ENCODE measurements at places on chromosomes 4 and X.
A peak's percentile ranks its signal among the peaks of the same experiment; 100 is the strongest.

- no peak for DNase-seq
Measured at GRCh38 chr4:8915201-8916200, 43.9 kb upstream of the HMX1 start.

DNA sequence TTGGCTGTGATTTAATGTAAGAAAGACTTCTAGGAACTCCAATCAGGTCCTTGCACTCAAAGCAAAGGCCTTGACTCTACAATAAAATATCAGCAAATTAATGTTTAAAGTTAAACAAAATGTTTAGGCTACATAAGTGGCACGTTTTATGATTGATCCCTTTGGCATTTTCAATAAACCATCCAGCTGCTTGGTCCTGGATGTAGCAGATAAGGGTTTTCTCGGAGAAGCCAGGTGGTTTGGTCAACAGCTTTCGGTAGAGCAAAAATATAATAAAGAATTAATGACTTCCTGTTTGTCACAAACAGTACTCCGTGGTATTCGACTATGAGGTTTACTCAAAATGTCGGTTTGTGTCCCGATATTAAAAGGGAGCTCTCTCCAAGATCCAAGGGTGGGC, 95.8 kb downstream of the GEMIN8 start:
- no peak for DNase-seq

- DNase-seq, result no peak
Measured at GRCh38 chr4:48681856-48682255, 98.2 kb downstream of the FRYL start.

DNA sequence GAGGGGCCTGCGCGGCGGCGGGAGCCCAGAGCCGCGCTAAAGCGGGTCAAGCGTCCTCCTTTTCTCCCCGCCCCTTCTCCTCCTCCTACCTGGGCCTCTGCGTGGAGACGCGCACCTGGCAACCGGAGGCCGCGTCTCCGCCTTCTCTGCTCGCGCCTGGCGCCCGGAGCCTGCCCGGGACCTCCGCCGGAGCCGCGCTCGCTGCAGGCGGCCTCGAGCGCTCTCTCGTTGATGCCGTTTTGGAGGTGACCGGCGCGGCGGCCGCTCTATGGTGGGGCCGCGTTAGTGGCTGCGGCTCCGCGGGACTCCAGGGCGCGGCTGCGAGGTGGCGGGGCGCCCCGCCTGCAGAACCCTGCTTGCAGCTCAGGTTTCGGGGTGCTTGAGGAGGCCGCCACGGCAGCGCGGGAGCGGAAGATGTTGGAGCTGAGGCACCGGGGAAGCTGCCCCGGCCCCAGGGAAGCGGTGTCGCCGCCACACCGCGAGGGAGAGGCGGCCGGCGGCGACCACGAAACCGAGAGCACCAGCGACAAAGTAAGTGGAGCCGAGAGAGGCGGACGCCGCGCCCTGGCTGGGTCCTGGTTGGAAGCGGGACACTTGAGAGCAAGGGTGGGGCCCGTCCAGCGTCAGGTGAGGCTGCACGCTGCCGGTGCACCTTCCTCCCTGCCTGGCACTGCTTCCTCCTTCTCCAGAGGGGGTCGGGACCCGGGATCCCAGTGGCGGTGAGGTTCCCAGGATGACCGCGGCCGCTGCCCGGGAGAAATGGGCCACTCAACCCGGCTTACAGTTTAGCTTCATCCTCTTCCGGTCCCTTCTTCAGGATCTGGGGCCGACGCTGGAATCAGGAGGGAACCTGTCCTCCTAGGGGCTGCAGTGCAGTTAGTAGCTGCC, at the start of gene CDS1:
Gene CDS1, plus strand, starts transcription at position 140 of the 888 bp plus-strand sequence. Its CDS starts 275 bp downstream, at position 415.
- no peak for DNase-seq

DNA sequence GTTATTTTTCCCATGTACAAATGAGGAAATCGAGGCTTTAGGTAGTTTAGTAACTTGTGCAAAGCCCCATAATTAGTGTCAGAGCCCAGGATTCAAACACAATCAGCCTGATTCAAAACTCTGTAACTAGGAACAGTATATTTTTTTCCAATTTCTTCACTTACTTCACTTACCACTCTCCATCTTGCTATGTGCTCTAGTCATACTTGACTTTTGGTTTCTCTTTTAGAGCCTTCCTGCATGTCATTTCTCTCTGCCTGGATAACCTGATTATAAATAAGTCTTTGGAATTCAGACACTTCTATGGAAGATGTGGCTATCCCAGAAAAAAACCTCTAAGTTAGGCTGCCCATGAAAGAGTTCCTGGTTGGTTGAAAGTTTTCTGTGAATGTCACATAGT, 22.2 kb downstream of the SATL1 start:
- no peak for DNase-seq

- DNase-seq, result no peak
Measured at GRCh38 chr4:48635310-48635709, 144.8 kb downstream of the FRYL start.

- no peak for DNase-seq
Measured at GRCh38 chrX:129461801-129462456, 61.4 kb downstream of the SMARCA1 start.

DNA sequence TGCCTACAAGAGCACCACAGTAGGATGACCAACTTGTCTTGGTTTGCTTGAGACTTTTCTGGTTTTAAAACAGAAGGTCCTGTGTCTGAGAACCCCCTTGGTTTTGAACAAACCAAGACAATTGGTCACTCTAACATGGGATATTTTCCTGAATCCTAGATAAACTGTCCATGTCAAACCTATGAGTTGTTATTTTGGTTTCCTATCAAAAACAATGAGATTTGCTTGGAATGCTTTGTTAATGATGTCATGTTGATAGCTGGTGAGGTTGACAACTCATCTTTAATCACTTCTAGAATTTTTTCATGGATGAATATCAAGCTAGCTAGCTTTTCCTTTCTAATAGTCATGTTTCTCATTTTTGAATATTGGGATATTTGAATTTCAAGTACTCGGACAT, 518.3 kb upstream of the ARX start:
- DNase-seq, result no peak

DNA sequence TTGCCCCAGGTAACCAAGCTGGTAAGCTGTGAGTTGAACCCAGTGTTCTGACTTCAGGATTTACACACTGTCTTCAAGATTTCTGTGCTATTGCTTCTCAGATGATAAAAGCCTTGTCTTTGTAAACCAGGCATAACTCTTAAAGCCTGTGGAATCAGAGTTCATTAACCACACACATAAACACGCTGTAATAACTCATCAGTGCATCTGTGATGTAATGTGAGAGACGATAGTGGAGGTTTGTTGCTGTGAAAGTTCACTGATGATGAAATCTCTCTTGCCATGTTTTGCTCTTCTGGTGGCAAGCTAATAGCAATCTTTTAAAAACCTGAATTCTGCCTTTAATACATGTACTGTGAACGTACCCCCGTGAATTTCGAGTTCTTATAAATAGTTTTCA, 41.5 kb downstream of the CLCN4 start:
- DNase-seq, result no peak

DNA sequence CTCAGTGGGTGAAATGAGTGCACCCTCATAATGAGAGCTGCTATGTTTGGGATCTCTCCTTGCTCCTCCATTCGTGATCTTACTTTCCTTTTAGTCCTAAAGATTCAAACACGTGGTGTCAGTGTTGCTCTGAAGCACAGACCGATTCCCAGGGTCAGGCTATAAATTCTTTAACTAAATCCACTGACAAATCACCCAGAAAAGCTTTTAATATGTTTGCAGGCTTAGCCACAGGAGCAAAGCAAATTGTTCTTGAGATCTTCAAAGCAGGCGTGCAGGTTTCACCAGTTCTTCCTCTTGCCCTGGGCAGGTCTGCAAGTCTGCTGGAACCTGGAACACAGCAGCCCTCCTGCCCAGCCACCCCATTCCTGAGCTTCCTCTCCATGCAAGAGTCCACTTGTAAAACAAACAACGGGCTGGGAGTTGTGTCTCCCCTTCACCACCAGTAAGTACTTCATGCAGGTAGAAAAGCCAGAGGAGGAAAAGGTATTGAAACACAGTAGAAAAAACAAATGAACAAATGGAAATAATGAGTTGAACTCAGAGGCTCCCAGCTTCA, 70.1 kb upstream of the ENPP6 start:
- peak; percentile 48 for DNase-seq

- DNase-seq, result no peak
Measured at GRCh38 chrX:39161611-39162255, 360.5 kb downstream of the MID1IP1 start.

DNA sequence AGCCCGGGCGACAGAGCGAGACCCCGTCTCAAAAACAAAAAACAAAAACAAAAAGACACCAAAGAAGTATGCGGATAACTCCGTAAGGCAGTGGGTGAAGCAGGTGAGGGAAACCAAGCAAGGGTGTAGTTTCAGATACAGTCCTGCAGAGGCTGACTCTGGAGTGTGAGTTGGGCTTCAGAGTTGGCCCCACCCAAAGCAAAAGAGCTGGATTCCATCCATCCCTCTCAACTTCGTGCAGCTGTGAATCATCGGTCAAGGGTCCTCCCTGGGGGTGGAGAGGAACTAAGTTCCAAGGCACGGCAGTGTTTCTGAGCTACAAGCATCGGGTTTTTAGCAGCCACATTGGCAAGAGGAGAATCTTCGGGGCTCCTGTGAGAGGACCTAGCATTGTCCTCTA, 43.9 kb upstream of the FAM9A start:
- peak; percentile 10 for DNase-seq

GRCh38 chr4:150012851-150013360, 65.3 kb upstream of the DCLK2 start:
- no peak for DNase-seq

DNA sequence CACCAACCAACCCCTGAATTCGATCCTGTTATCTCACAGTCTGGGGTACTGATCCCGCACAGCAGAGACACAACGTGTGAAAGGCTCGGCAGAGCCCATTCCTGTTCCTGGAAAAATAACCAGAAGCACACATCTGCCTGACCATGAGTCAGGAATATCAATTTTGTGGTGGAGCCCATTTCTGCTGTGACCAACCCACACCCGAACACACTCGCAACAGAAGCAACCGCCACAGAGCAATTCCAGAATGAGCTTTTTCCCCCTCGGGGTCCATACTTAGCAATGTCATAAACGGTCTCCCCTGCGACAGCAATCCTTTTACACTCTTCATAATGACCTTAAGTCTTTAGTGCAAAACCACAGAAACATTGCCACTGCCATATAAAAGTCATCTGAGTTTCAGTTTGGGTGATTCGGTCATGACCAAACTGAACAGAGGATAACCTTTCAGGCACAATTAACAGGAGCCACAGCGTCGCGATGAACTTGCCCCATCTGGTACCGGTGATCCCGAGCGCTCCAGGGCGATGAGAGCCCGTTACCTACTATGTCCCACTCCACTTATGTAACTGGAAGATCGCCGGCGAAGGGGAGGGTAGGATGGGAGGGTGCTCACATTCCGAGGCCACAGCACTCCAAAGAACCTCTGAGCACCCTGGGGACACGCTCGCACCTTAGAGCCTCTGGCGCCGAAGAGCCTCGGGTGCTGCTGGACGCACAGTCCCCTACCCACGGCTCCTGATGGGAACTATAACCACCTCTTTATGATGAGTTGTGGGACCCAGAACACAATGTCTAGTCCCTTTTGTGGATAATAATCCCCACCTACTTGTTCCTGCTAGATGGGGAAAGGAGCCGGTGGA, 1.1 kb downstream of the MECP2 start:
- no peak for DNase-seq

GRCh38 chr4:180828455-180829018, 1414.7 kb upstream of the TENM3 start:
- DNase-seq, result peak; percentile 34

- DNase-seq, result no peak
Measured at GRCh38 chr4:187021436-187022205, 298.0 kb upstream of the FAT1 start.

- DNase-seq, result no peak
Measured at GRCh38 chr4:83209419-83209818, 75.2 kb downstream of the COQ2 start.

DNA sequence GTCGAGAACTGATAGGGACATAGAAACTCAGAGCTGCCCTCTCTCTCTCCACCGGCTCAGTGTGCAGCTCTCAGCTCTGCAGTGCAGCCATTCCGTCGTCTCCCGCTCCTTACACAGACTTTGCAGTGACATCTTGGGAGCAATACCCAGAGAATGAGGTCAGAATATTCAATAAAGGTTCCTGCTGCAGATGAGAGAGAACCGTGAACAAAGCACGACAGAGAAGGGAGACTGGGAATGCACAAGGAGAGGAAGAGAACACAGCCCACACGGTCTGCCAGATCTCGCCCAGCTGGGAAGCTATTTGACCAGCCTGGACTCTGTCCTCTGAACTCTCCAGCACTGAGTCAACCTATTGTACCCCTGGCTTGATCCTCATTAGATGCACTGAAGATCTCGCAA, 118.0 kb upstream of the PPARGC1A start:
- no peak for DNase-seq

DNA sequence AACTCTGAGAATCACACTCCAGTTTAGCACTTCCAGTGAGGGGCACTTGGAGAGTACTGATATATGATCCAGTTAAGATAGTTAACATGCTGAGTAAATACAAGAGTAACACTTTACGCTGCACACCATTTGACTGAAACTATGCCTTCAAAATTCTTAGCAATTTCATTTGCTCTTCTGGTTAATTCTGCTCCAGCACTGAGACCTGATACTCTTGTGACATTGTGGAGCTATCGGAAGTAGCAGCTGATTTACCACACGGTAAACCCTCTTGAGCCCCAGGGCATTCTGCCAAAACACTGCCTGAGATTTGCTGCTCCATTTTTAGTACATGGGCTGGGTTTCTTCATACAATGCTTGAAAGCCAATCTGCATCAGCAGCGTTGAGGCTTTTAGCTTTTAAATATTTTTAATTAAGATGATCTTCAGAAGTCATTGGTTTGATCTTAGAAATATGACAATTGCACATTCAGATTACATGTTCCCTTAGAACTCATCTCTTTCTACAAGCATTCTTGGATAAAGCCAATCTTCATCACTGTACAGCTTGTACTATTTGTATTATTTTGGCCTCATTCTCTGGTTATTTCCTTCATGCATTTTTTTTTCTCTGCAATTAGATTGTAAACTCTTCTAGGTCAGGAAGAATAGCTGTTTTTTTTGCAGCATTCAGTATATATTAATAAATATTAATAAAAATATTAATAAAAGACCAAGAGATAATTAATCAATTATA, 67.8 kb upstream of the ETNPPL start:
- no peak for DNase-seq

DNA sequence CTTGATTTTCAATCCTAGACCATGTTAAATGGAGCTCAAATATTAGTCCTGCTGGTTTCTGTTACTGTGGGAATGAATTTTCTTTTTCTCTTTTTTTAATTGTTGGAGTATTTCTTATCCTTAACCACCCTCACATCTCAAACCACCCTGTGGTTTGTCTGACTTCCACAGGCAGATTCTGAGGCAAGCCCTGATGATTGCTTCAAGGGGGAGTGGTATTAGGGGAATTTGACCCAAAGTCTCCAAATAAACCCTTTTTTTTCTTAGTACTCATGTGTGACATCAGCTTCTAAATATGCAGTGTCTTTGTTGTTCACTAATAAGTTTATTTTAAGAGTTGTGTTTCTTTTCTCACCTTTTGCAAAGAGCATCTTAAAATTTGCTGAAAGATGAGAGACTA, 810.3 kb downstream of the IL1RAPL1 start:
- DNase-seq, result no peak
